ENCODE measurements at places on chromosomes 6 and 20.

GRCh38 chr6:167551628-167552257, 226.9 kb downstream of the TTLL2 start:
- DNase-seq: no peak

- no peak for DNase-seq
These were observed 112.8 kb downstream of the INSM1 start for GRCh38 chr20:20480689-20481088.

DNA sequence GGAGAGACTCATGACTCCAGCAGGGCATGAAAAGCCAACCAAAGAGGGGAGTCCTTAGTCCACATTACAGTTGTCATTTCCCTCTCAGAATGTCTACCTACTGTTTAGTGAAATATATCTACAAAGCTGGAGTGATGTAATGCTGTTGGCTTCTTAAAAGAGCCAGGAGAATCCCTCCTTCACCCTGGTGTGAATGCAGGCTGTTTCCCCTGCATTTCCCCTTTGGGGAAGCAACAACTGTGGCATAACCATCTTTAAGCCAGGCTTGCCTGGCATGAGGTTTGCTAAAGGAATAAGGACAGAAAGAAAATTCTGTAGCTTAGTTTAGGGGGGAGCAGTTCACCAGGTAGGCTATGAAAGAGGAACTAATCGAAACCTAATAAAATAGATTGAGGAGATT, 129.5 kb downstream of the CRYBG1 start:
- no peak for DNase-seq

- no peak for DNase-seq
These were observed 4.8 kb upstream of the GTF2H4 start for GRCh38 chr6:30903236-30903635.

- DNase-seq: no peak
These were observed 75.2 kb downstream of the PRL start for GRCh38 chr6:22221630-22222029.

DNA sequence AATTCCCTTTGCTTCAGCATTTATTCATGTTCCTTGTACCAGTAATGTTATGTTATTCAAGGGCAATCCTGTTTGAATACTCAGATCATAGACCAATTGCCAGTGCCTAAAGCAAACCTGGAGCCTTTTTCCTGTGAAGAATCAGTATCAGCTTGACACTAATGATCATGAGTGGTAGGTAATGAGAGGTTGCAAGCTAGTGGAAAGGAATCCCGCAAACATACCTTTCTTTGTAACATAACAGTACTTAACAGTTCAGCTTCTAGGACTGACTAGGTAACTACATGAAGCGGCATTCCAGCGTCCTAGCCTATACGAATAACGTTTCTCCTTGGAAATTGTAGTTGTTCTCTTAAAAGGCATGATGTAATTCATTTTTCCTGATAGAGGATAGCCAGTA, 253.7 kb downstream of the TMEM242 start:
- no peak for DNase-seq

DNA sequence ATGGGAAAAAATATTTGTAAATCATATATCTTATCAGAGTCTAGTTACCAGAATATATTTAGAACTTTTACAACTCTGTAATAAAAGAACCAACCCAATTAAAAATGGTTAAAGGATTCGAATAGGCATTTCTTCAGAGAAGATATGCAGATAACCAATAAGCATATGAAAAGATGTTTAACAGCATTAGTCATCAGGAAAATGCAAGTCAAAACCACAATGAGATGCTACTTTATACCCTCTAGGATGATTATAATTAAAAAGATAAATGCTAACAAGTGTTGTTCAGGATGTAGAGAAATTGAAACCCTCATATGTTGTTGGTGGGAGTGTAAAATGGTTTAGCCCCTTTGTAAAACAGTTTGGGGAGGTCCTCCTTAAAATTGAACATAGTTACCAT, 94.1 kb downstream of the LRRC1 start:
- no peak for DNase-seq

GRCh38 chr20:59624401-59624800, 20.1 kb downstream of the PHACTR3 start:
- no peak for DNase-seq

DNA sequence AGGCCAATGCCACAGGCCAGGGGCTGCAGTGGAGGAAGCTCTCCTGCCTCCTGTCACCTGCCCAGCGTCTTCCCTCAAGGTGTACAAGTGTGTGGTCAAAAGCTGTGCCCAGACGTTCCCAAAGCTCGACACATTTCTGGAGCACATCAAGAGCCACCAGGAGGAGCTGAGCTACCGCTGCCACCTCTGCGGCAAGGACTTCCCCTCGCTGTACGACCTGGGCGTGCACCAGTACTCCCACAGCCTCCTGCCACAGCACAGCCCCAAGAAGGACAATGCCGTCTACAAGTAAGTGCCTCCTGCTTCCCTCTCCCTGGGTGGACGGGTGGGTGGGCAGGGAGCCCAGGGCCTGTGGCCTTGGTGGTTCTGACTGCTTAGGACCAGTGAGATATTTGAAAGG, 38.2 kb downstream of the ZNF341 start:
- DNase-seq: no peak

GRCh38 chr20:50270569-50270968, 79.9 kb downstream of the CEBPB start:
- no peak for DNase-seq

DNA sequence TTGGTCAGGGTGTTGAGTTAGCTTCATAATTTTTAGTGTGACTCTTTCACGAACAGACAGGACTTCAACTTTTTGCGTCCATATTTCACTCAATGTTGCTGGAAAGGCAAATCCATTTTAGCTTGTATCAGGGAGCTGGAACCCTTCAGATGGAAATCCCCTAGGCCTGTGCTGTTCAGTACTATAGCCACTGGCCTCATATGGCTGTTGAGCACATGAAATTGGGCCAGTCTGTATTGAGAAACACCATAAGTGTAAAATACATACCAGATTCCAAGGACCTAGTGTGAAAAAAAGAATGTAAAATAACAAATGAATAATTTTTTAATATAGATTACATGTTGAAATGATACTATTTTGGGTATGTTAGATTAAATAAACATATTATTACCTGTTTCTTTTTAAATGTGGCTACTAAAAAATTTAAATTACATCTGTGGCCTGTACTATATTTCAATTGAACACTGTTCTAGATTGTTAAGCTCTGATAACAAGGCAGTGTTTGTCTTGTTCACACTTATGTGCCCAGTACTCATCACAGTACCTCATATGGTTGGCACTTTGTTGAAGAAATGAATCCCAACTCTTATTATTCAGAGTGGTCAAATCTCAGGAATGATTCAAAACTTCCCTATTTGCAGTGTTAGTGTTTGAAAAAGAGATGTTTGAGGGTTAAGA, 34.3 kb downstream of the CTNNBL1 start:
- no peak for DNase-seq

DNA sequence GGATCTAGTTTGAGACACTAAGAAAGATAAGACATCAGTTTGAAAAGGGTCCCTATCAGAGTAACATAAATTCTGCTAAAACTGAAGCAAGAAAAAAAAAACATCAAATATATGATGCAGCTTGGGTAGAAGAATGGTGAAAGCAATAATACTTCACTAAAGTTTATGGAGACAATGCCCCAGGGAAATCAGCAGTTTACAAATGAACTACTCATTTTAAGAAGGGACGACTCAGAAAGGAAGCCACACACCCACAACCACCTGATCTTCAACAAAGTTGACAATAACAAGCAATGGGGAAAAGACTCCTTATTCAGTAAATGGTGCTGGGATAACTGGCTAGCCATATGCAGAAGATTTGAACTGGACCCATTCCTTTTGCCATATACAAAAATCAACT, 143.5 kb downstream of the TPBG start:
- DNase-seq: no peak

GRCh38 chr20:5078399-5078958, 41.3 kb downstream of the PCNA start:
- no peak for DNase-seq

GRCh38 chr6:22582417-22583205, 13.2 kb downstream of the HDGFL1 start:
- no peak for DNase-seq

GRCh38 chr6:109373762-109374161, 8.5 kb downstream of the CD164 start:
- DNase-seq: no peak

DNA sequence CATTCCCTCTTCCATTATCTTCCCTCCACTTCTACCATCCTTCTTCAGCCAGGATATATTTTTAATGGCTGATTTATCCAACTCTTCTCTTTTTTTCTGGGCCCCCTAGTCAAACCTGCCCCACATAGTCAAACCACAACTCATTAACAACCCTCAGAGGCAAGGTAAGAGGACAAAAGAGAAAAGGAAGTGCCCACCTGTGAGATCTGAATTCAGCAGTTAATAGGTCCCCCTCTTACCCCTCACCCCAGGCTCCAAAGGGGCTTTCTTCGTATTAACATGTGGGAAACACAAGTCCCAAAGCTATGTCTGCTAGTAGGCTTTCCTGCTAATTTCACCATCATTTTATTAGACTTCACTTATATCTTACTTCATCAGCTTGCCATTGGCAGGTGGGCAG, 44.1 kb upstream of the TSPYL1 start:
- no peak for DNase-seq

DNA sequence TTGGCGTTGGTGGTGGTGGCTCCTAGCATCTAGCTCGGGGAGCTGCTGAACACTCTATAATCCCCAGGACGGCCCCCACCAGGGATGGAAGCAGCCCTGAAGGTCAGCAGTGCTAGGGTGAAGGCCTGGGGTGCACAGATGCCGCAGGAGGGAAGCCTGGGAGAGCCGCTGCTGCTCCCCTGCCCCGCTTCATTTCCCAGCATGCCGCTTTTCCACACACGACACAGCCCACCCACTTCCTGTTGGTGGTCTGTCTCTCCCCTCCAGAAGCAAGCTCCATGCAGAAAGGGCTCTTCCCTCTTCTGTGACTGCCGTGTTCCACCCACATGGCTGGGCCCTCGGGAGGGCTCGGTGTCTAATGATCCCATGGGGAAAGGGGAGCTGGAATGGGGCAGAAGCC, 35.3 kb downstream of the GNAS-AS1 start:
- DNase-seq: no peak

DNA sequence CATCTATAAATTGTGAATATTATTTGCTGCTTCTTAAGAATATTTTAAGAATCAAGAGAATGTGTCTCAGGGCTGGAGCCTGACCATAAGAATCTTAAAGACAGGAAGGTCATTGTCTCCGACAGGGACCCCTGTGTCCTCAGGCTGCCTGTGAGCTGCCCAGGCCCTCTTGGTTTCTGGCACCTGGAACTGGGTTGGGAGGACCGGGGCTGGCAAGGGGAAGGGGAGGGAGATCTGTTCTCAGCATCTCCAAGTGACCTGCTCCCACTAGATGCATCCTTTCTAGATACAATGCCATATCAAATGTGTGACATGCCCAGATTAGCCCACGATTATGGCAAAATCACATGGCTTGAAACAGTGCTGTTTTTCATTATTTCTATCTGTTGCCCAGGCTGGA, 110.5 kb downstream of the SCML4 start:
- DNase-seq: no peak

GRCh38 chr20:34979366-34980153, 23.9 kb downstream of the MYH7B start:
- DNase-seq: no peak

DNA sequence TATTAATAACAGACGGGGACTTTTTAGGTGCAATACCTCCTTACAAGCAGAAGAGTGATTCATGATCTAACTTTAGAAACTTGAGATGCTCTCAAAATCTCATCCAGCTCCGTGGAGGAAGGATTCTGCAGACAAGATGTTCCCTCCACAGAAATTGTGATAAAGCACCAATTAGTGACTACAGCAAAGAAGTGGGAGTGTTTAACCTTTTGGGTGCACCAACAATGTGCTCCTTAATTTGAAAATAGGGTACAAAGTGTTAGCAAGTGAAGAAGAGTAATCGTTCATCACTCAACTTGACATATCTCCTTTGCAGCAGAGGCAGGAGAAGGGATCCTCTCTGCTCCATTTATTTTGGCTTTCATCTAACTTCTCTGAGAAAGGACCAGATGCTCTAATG, 22.8 kb upstream of the SCP2D1 start:
- DNase-seq: no peak

DNA sequence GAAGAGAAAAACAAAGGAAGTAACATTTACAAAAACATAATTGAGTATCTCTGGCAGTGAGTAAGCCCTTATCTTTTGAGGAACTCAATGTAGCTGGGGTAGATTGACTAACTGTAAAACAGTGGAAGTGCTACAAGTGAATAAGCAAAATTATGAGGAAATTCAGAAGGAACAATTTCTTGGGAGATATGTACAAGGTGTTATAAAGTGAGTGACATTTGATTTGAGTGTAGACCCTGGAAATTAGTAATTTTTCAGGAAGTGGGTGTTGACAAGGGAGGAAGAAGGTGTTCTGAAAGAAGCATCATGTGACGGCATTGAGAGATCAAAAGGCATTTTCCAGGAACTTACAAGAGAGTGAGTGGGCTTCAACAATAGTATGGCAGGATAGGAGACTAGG, 22.2 kb downstream of the XRN2 start:
- no peak for DNase-seq

- no peak for DNase-seq
These were observed 801 bp downstream of the SPDEF start for GRCh38 chr6:34555328-34555727.

GRCh38 chr6:125839471-125839870, 48.7 kb downstream of the NCOA7 start:
- no peak for DNase-seq

DNA sequence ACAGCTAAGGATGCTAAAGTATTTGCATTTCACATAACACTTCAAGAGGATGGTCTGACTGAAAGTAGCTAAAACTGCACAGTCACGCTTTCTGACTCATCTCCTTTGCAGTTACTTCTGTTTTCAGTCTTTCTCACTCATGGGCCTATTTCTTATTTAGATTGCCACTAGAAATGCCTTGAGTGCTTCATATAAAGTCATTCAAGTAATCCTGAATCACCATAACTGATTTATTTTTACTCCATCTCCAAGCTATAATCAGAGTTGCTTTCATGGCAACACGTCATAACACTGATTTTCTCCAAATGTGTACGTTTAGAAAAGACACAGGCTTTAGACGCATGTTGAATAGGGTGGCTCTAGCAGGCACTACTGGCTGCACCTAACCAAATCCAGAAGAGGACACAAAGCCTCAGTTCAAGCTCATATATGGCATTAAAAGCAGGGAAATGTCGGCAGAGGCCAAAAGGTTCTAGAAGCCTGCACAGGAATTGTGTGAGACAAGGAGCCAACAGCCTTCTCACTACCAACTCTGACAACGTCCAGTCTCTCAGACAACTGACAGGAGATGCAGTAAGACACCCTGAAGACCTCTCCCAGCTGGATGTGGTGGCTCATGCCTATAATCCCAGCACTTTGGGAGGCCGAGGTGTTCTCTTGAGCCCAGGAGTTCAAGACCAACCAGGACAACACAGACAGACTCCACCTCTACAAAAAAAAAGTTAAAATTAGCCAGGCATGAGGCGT, 64.1 kb upstream of the BEND6 start:
- DNase-seq: no peak

- DNase-seq: no peak
These were observed 43.6 kb downstream of the MDGA1 start for GRCh38 chr6:37653933-37654565.

- DNase-seq: no peak
These were observed 143.9 kb upstream of the ARID1B start for GRCh38 chr6:156633291-156633690.

All from NCI-H774 (cell line).